Activated CD4-positive, alpha-beta T cell treated with anti-CD3 and anti-CD28 coated beads, Interleukin-2, amount 50 U/mL, for 4 hours (primary cell): ENCODE measurements at places on chromosomes 7 and 10.

- DNase-seq: no peak
These were observed 64.0 kb downstream of the NRF1 start for GRCh38 chr7:129675521-129675920.

GRCh38 chr7:99029466-99030435 is 114.2 kb downstream of the SMURF1 start:
- DNase-seq: no peak

DNA sequence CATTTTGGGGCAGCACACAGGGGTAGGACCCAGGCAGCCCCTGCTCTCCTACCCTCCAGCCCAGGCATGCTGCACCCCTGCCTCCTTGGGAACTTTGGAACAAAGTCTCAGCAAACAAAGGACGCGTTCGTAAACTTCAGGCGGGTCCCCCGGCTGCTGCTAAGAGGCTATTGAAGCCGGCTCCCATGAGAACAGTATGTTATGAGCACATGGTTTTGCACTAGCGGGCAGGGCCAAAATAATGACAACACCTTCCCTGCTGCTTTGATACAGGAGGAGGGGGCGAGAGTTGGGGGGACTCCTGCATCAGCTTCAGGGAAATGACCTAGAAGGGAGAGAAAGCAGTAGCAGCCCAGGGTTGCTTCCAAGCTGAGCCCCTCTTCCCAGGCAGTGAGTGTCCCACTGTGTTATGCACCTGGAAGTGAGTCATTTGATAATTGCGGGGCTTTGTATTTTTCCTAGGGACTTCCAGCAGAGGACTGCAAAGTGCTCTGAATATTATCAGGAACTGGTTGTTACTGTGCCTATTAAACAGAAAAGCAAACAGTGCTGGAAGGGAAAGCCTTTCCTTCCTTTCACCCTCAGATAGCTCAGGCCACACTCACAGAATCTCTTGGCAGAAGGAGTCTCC is 6.9 kb downstream of the ITPRIP start:
- no peak for DNase-seq

DNA sequence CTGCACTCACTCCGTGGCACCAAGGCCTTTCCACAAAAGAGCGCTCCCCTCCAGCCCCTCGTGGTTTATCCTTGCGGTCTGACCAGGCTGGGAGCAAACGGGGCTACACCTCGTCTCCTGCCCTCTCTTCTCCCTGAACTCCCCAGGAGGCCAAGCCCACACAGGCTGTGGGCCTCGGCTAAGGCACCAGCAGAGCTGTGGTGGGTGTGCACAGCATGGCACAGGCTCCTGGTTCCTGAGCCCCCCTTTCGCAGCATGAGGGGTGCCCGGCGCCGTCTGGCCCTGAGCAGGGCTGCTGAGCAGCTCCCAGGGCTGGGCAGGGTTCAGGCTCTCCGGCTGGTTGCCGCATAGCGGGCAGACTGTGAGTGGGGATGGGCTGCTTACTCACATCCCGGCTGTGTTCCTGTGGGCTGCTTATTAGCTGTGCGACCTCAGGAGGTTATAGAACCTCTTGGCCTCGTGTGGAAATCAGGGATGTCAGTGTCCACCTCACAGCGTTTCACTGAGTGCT is 90.4 kb downstream of the ZMIZ1 start:
- no peak for DNase-seq

GRCh38 chr10:230758-231157 is 95.5 kb downstream of the ZMYND11 start:
- DNase-seq: no peak

DNA sequence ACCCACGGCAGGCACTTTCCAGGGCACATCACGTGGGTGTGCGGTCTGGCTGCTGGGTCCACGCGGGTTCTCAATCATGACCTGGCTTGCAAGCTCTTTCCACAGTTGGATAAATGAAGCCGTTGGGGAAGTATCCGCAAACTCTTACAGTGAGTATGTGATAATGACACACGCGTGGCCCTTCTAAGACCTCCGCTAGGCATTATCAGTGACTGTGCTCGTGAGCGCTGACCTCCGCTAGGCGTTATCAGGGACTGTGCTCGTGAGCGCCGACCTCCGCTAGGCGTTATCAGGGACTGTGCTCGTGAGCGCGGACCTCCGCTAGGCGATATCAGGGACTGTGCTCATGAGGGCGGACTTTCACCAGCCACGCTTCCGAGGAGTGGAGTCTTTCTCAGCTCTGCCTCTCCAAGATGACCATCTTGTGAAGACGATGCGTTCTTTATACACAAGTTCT is 107.0 kb downstream of the WDR37 start:
- no peak for DNase-seq

- no peak for DNase-seq
These were observed 103.4 kb downstream of the PRTFDC1 start for GRCh38 chr10:24849051-24849450.

GRCh38 chr7:129671266-129671665 is 59.7 kb downstream of the NRF1 start:
- no peak for DNase-seq

DNA sequence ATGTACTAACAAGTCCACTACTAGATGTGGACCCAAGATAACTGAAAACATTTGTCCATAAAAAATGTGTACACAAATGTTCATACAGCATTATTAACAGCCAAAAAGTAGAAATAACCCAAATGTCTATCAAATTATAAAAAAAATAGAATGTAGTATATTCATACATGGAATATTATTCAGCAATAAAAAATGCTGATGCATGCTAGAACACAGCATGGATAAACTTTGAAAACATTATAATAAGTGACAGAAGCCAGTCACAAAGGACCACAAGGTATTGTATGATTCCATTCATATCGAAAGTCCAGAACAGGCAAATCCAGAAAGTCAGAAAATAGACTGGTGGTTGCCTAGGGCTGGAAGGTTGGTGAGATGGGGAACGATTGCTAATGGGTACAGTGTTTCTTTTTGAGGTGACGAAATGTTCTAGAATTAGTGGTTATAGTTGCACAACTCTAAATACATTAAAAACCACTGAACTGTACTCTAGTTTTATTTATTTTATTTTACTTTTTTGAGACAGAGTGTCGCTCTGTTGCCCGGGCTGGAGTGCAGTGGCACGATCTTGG is 43.3 kb upstream of the ANLN start:
- no peak for DNase-seq

GRCh38 chr10:51162002-51162401 is 87.7 kb downstream of the PRKG1 start:
- DNase-seq: no peak

DNA sequence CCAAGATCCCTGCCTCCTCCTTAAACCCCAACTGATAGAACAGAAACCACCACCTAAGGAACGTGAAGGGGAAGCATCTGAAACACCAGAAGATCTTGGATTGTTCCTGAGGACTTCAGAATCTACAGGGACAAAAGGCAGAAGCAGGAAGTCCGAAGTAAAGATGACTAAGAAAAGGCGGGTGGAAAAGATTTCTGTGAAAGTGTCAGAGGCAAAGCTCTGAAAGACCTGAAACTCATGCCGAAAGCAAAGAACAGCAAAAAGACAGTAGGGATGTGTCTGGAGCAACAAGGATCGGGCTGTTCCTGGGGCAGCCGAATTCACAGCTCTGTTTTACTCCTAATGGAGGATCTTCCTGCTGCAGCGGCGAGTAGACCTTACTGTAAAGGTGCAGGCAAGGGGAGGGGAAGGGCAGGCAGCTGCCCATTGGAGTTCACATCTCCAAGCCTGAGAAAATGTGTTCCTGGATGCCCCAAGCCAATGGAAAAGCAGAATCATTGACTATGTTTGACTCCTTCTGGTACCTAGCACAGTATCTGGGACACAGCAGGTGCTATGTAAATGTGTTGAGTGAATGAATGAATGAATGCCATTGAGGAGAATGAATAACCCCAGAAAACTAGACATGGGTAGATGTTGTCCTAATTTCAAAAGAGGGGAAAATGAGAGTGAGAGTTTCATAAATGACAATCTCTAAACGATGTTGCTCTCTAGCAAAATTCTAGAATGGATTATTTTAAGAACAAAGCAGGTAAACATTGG is 40.4 kb downstream of the PDIA4 start:
- no peak for DNase-seq

DNA sequence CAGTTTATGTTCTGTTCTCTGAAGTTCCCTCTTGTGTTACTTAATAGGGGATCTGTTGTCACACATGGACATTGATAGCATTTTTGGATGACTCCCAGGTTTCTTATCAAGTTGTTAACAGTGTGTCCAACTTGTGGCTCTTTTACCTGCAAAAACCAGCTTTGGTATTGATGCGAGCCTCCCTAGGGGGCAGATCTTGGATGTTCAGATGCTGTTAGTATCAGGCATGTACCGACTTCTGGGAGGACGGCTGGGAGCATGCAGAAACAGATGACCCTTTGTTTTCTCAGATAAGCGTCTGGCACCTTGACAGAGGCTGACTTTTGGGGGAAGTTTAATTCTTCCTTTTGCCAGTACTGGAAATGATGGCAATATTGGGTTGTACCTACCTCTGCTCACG is 2.2 kb downstream of the PLPP4 start:
- no peak for DNase-seq

- DNase-seq: no peak
These were observed 288.4 kb downstream of the SNX13 start for GRCh38 chr7:17651863-17652385.

DNA sequence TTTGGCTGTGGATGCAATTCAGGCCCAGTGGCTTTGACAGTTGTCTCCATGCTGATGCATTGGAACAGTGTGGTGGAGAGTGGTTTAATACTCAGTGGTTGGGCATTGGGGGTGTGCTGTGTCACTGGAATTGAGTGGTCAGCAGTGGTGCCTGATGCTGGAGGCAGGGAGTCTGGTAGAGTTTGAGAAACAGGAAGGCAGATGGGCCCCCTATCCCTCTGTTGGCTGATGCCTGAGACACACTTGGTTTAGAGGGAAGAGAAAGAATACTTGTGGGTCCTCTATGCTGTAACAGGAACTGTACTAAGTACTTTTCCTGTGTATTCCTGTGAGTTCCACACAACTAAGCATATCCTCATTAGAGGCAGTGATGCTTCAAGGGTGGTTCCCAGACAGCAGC is 55.4 kb downstream of the EEPD1 start:
- DNase-seq: no peak

GRCh38 chr10:118047880-118048279 is 1.1 kb upstream of the RAB11FIP2 start:
- DNase-seq: no peak
